ENCODE measurements at places on chromosomes 6 and 20. TPM values are rescaled to one million over a fixed set of nuclear protein-coding genes. Genes with fewer than 3 reads are reported as not detected.

The PNLDC1 gene
- 0.21 TPM for polyA plus RNA-seq

The BTNL2 gene
- not detected for polyA plus RNA-seq

The RFX6 gene
- not detected for polyA plus RNA-seq

The LY6G5C gene
- 9.7 TPM for polyA plus RNA-seq

The SRMS gene
- not detected for polyA plus RNA-seq

Data from immature natural killer cell (primary cell).